ENCODE measurements at places on chromosomes 12 and 14. TPM values are rescaled to one million over a fixed set of nuclear protein-coding genes. Genes with fewer than 3 reads are reported as not detected.
A peak's percentile ranks its signal among the peaks of the same experiment; 100 is the strongest.

DNA sequence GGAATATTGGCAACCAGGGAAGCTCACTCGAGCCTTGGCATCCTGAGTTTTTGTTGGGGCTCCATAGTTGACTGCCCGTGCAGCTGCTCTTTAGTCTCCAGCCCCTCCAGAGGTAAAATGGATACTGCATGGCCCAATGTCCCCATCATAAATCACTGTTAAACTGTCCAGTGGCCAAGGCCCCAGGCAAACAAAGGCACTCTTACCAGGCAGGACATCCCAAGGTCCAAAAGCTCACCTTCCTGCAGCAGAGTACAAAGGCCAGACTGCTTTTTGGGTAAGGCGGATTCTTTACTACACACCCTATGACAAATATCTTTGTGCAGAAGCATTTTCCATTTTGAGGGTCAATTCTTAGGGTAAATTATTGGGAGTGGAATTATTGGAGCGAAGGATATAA lies 81.1 kb downstream of the GPATCH2L start:
- no peak for DNase-seq

GRCh38 chr14:46048127-46048526 lies 603.5 kb downstream of the RPL10L start:
- no peak for DNase-seq

GRCh38 chr12:117162167-117162539 lies 28.1 kb downstream of the FBXO21 start:
- no peak for DNase-seq

DNA sequence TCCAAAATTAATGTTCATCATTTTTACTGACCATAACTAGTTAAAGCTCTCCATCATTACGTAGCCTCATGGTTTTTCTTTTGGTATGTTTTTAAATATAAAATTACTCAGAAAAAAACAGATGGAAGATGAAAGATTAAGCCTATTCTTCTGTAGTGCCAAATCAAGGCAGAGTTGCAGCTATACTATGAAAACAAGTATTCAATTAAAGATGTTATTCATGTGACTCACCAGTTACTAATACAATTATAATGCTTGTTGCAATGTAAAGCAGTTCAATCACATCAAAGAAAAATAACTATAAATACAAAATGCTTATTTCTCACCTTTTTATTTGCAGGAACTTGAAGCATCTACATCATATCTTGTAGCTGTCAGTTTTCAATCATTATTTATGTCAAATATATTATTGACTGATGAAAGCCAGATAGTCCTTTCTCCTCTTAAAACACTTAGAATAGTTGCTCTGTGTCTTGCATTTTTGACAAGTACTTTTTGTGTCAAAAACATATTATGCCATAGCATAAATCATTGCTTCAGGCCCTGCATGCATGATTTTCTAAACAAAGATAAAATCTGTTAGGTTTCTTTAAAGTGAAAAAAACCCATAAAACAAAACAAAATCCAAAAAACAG lies 36.0 kb upstream of the TRHDE start:
- DNase-seq: no peak

DNA sequence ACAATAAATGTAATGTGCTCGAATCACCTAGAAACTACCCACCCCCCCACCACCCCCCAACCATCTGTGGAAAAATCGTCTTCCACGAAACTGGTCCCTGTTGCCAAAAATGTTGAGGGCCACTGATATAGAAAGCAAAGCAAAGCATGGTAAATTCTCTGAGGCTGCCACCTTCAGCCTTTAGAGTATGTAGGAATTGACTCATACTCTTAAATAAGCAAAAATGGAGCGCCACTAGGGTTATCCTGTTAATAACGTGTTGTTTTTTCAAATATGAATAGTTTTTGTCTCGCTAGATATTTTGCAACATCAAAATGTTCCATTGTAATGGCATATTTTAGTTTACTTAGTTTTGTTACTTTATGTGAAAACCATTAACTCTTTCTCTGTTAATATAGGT lies 18.2 kb downstream of the DYNC1H1 start:
- DNase-seq: no peak

DNA sequence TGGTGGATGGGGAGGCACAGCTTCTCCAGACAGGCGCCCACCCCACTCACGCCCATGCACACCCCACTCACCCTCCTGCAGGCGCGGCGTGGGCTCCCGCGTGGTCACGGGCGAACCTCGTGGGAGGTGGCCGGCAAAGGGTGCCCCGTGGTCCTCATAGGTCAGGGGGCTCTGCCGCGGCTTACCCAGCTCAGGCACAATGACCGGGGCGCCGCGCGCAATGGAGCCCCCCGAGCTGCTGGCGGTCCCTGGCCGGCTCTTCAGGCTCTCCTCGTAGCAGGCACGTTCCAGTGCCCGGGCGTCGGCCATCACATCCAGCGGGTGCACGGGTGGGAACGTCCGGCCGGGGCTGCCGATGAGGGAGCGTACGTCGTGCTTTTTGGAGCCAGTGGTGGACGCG lies 49.6 kb downstream of the RFLNA start:
- DNase-seq: no peak

- DNase-seq: no peak
These were observed 142.6 kb downstream of the MIPOL1 start for GRCh38 chr14:37340353-37340752.

GRCh38 chr12:6361834-6362233 lies 13.5 kb downstream of the SCNN1A start:
- no peak for DNase-seq

DNA sequence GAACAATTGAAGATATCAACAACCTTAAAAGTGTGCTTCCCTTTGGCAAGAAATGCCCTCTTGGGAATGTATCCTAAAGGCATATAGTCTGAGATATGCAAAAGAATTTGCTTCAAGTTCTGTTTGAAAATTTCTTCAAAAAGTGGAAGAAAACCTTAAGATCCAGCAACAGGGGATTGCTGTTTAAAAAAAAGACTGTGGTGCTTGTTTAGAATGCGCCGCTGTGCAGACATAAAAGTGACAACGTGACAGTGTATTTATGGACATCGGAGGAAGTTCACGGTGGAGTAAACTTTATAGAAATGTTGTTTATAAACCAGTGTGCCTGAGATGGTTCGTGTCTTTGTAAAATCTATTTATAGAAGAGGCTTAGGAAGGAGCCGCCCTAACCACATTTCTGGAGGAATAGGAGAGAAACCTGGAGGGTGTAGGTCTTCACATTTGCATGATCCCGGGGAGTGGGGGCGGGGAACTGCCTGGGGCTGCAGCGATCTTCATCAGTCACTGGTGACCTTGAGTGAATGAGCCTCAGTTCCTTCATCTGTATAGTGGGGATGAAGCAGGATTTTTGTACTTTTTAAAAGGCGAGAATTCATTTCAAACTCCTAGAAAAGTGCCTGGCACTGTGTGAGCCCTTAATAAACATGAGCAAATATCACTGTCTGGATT lies 27.5 kb downstream of the ADGRD1 start:
- DNase-seq: peak; percentile 41

DNA sequence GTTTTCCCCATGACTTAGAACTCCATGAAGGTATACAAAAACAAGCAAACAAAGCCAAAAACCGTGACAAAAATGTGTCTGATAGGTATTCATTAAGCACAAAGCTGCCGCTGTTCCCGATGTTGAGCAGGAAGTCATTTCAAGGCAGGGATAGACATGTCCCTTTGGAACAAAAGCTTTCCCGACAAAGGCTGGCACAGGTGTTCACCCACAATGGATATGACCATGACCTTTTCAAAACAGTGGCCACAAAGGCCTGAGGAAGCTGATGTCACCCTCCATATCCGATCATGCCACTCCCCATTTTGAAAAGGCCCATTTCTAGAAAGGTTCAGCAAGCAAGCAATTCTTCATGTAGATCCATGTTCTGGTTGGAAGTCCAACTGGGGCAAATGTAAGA lies 279.1 kb downstream of the BTG1 start:
- DNase-seq: no peak

DNA sequence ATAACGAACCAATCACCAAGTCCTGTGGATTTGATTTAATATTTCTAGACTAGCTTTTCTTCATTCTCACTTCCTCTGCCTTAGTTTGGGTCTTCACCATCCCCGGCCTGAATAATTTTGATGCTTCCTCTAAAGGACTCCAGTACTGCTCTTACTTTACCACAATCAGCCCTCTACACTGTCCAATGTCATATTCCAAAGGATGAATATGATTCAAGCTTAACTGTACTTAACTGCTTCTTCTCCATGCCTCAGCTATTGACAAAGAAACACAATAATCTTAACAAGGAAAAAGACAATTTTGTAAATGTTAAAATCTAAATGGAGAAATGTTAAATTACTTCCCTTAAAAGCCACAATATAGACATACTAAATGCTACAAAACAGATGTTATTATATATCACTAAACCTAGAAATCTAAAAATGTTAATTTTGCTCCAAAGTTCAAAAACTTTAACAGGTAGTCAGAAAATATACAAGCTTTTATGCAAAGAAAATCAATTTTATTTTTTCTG lies 70.2 kb downstream of the STXBP6 start:
- no peak for DNase-seq

- DNase-seq: no peak
These were observed 151.5 kb downstream of the PRKCH start for GRCh38 chr14:61472801-61473376.

- DNase-seq: no peak
These were observed 17.7 kb downstream of the SLC11A2 start for GRCh38 chr12:51008329-51009055.

DNA sequence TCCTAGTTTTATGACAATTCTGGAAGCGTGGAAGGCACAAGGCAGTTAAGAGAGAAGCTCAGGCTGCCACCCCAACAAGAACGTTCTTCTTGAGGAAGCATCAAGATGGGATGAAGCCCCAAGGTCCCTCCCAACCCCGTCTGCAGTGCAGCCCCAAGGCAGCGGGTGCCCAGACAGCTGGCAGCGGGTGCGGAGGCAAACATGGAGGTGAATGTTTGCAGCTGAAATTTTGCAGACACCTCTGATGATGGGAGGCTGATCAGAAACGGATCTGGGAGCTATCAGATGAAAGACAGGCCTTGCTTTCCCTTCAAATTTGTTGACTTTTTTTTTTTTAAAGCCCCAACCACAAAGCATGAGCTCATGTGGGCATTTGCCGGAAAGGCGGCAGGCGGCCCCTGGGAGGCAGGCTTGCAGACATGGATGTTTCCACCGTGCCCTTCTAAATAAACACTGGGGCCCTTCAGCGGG lies 230.7 kb upstream of the RTL1 start:
- DNase-seq: no peak

DNA sequence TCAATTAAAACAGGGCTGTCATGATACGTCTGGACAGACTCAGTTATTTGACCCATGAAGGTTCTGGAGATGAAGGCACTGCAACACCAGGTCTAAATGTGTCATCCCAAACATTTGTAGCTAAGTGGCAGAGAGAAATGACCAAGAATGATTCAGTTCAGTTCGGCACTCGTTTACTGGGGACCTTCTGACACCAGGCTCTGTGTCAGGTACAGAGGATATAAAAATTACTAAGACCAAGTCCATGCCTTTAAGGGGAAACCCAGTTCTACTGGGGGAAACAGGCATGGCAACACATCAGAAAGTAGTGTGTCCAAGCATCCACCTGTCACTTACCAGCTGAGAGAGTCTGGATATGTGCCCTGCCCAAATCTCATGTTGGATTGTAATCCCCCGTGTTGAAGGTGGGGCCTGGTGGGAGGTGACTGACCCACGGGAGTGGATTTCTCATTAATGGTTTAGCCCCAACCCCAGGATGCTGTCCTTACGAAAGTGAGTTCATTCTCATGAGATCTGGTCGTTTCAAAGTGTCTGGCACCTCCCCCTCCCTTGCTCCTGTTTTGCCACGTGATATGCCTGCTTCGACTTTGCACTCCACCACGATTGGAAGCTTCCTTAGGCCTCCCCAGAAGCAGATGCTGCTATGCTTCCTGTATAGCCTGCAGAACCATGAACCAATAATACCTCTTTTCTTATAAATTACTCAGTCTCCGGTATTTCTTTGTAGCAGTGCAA lies 41.9 kb upstream of the BCL2L14 start:
- no peak for DNase-seq

DNA sequence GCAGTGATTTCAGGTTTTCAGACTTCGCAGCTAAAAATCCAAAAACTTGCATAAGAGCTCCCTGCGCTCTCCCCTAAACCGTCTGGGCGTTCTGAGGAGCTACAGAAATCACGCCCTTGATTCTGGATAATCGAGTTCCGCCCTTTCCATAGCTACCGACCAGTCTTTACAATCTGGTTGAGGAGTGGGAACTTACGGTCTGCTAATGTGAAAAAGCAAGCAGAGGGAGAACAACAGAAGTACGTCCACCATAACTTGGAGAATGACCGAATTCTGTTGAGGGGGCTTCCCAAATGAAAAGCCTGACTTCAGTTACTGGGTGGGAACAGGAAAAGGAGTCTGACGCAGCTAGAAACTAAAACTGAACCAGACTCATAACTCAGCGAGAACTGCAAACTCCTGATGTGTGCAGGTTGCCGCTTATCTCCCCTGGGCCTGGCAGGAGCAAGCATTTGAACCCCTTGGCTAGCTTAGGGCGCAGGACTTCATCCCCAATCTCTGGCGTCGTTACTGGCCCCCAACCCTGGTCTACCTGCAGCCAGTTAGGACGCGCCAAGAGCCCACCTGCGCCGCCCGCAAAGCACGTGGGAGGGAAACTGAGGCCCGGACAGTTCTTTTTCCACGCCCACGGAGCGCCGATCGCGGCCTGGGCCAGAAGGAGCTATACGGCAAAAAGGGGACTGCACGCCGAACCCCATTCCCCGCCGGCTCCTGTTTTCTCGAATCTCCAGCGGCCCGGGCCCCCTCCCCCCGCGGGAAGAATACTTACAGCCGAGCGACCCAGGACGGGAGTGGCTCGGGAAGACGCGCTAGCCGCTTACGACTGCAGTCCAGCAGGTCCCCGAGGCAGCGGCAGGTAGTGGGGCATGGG lies 838 bp downstream of the LRIG3 start:
- DNase-seq: no peak

DNA sequence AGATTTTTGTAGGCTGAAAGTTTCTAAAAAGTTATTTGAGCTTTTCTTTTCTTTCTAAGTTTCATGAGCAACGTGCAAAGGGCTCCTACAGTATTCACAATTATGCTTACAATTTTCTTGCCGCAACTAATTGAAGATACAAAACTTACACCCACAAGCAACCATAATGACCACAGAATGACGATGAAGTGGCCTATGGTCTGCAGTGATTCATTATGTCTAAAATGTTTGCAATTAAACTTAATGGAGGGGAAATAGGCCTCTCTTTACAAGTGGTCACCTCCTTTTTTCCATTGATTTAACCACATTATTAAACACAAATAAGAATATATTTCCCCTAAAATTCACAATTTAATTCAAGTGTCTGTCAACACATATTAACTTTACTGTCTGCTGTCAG lies 732.6 kb upstream of the FLRT2 start:
- DNase-seq: no peak

GRCh38 chr14:62655166-62655565 lies 390.1 kb downstream of the KCNH5 start:
- no peak for DNase-seq

GRCh38 chr12:109902891-109903418 lies 2.9 kb downstream of the TCHP start:
- no peak for DNase-seq

The TSPAN19 gene
- polyA plus RNA-seq: 1.0 TPM

The PCED1B gene
- polyA plus RNA-seq: 3.8 TPM

The MYF5 gene
- not detected for polyA plus RNA-seq

The CLEC4C gene
- polyA plus RNA-seq: not detected

The CAPZA3 gene
- polyA plus RNA-seq: 0.20 TPM

The SLC6A15 gene
- 0.60 TPM for polyA plus RNA-seq

The PRB2 gene
- not detected for polyA plus RNA-seq

The DIO2 gene
- 0.58 TPM for polyA plus RNA-seq

The RTL1 gene
- polyA plus RNA-seq: 0.04 TPM
